ENCODE measurements at places on chromosomes 11 and 22. TPM values are rescaled to one million over a fixed set of nuclear protein-coding genes. Genes with fewer than 3 reads are reported as not detected.

- peak; percentile 80 for DNase-seq
Measured at GRCh38 chr11:33869481-33870422, 22.1 kb downstream of the LMO2 start.

- DNase-seq: no peak
Measured at GRCh38 chr11:87660926-87661660, 514.1 kb downstream of the RAB38 start.

DNA sequence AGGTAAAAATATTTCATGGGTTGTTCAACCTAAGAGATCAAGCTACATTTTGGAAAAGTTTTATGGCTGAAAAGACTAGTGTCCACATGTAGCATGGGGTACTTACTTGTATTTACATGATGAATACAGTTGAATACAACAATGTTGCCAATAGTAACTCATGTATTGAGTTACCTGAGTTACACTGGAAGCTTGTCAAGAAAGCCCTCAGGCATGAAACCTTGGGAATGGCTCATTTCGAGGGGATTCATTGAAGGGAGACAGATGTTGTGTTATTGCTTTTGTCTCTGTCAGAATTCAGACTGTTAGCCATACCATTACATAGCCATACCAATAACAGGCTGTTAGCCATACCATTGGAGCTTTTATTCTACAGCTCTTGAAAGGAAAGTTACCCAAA lies 9.2 kb downstream of the OR51F2 start:
- no peak for DNase-seq

SLC22A25 gene
- not detected for polyA plus RNA-seq
